Cardiac fibroblast (primary cell): ENCODE measurements at places on chromosomes 2 and 18.

DNA sequence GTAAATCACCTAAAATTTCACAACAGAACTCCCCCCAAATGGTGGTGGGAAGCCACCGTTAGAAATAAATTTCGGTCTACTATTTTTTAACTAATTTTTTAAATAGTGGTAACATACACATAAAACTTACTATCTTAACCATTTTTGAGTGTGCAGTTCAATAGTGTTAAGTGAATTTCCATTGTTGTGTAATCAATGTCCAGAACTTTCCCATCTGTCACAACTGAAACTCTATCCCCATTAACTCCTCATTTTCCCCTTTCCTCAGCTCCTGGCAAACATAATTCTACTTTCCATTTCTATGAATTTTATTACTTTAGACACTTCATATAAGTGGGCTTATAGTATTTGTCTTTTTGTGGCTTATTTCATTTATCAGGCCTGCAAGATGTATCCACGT lies 34.1 kb upstream of the HNMT start:
- DNase-seq, result no peak

GRCh38 chr2:230711224-230711623 lies 1.4 kb upstream of the CAB39 start:
- DNase-seq, result no peak

DNA sequence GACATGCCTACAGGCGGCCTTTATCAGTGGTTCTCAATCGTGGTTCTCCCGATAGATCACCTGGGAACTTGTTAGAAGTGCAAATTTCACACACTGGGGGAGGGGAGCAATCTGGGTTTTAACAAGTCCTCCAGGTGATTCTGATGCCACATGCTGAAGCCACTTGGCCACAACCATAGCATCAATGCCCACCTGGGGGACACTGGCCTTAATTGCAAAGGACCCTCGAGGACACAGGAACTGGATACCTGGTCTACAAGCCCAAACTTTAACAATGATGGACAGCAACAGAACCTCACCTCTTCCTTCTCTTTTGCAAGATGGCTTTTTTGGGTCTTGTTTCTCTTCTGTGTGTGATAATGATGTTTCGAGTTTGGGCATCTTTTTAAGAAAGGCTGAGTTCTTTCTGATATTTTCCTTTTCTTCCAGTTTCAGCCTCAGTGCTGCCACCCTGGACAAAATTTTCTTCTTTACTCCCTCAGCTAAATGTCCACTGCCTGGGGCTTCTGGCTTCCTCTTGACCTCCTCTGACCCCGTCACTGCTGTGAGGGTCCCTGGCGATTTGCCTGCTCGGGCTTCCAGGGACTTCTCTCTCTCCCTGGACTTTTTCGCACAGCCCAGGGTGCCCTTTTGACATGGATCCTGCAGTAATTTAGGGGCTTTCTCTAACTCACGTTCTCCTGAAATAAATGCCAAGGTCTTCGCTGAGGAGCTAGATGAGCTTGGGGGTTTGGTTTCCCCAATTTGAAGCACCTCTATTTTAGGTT lies 94.2 kb downstream of the ALPK2 start:
- DNase-seq, result no peak

DNA sequence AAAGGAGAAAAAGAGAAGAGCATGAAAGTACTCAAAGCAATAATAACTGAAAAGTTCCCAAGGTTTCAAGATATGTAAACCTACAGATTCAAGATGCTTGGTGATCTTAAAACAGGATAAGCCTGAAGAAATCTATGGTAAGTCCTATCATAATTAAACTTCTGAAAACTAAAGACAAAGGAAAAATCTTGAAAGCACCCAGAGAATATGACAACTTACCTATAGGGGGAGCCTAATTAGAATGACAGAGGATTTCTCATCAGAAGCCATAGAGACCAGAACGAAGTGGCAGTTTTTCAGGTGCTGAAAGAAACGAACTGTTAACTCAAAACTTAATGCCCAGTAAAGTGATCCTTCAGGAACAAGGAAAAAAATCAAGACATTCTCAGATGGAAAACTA lies 59.7 kb downstream of the XDH start:
- DNase-seq, result peak; percentile 53

DNA sequence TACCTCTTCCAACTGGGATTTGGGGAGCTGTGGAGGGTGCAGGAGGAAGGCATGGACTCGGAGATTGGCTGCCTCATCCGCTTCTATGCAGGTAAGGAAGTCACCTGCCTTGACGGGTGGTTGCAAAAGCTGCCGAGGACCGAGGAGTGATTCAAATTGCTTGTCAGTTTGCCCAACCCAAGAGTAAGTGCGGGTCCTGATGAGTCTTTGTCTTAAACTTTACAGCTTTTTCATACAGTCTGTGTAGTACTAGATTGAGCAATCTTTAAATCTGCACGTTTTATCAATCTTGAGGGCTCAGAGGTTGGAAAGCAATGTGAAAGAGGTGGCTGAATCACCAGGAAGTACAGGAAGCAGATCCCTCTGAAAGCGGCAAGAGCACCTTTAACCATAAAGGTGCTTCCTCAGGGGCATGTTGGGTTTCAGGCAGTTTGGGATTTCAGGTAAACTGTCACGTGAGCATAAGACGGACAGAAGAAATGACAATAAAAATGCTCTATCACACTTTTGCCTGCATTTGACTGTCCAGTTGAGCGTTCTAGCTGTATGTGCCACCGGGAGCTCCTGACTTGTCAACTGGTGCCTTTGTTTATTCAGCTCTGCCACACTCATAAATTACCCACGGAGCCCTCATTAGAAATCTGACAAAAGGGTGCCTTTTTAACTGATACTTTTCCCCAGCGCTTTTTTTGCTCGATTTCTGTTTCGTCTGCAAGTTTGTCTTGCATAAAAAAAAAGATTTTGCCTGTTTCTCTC lies 2.0 kb downstream of the PHLPP1 start:
- peak; percentile 21 for DNase-seq

DNA sequence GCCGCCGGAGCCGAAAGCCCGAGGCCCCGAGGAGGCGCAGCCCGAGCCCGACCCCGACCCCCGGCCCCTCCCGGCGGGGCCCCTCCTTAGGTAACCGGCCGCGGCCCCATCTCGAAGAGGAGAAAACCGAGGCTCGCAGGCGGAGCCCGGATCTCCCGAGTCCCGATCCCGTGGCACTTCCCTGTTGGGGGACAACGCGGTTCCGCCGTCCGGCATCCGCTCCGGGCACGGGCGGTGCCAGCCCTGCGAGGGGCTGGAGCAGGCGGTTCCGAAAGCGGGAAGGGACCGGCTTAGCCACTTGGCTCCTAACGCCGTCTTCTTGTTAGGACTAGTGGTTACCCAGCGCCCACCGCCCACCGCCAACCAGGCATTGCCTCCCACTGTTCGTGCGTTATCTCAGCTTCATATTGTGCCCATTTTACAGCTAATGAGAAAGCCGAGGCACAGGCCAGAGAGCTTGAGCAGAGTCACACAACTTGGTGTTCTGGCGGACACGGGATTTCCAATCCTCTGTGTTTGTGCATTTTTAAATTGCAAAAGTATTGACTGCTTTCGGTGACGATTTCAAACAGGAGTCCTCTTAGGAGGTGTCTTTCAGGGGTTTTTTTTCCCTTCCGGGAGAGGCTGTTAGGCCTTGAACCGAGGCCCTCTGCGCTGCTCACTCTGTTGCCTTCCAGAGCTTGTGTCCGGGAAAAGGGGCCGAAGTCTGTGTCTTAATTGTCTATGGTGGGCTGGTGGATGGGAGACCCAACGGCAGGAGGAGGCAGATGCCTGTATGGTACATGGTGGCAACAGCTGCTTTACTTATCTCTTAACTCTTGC lies 562 bp downstream of the CENPA start:
- no peak for DNase-seq

- DNase-seq, result peak; percentile 64
These were observed 108.0 kb downstream of the SLC8A1 start for GRCh38 chr2:40343902-40344301.

DNA sequence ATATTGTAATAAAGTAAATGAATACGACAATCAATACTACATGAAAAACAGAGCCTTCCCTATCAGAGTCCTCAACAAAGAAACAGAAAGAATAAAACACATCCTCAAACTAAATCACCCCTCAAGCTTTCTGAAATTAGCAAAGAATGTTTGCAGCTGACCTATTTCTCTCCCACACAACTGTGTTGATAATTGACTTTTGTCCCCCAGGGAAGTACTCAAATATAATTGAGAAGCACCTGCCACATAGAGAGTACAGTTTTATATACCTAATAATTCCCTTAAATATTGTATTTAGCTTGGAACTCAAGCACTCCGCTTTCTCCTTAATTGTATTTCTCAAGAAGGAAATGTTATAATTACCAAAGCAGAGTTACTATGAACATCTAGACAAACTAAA lies 12.6 kb downstream of the CACNB4 start:
- no peak for DNase-seq

- no peak for DNase-seq
These were observed 286.2 kb upstream of the EPC2 start for GRCh38 chr2:148358375-148358774.

DNA sequence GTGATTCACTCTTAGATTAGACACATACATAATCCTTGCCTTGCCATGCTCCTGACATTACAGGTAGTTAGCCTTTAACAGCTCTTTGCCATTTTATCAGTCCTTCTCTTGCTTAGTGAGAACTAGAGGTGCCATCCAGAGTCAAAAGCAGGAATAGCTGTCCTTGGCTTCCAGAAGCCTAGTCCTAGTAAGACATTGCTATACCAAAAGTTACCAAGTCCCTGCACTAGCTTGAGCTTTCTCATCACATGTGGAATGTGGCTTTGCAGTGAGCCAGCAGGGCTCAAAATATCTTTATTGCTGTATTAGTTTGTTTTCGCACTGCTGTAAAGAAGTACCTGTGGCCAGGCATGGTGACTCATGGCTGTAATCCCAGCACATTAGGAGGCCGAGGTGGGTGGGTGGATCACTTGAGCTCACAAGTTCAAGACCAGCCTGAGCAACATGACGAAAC lies 104.7 kb upstream of the NOSTRIN start:
- DNase-seq, result no peak

GRCh38 chr2:148876202-148876594 lies 1.2 kb downstream of the KIF5C start:
- no peak for DNase-seq
